ENCODE measurements at places on chromosomes 7 and 10.

- DNase-seq: no peak
These were observed 46.1 kb downstream of the CAMK2B start for GRCh38 chr7:44279286-44279685.

- DNase-seq: no peak
These were observed 164.5 kb downstream of the DGKB start for GRCh38 chr7:14738086-14738485.

- DNase-seq: peak; percentile 48
These were observed 92.1 kb upstream of the SAMD8 start for GRCh38 chr10:75019370-75019769.

- no peak for DNase-seq
These were observed 131.5 kb downstream of the SORBS1 start for GRCh38 chr10:95429639-95430038.

DNA sequence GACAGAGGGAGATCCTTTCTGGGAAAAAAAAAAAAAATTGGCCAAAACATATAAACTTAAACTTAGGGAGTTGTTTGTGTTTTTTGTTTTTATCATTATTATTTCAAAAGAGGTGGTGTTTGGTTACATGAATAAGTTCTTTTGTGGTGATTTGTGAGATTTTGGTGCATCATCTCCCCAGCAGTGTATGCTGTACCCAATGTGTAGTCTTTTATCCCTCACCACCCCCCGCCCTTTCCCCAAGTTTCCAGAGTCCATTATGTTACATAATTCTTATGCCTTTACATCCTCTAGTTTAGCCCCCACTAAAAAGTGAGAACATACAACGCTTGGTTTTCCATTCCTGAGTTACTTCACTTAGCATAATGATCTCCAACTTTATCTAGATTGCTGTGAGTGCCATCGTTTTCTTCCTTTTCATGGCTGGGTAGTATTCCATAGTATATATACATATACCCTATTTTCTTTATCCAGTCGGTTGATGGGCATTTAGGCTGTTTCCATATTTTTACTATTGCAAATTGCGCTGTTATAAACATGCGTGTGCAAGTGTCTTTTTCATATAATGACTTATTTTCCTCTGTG lies 148.1 kb upstream of the ZNF92 start:
- DNase-seq: no peak

- DNase-seq: no peak
These were observed 9.5 kb upstream of the AP5Z1 start for GRCh38 chr7:4765776-4766490.

DNA sequence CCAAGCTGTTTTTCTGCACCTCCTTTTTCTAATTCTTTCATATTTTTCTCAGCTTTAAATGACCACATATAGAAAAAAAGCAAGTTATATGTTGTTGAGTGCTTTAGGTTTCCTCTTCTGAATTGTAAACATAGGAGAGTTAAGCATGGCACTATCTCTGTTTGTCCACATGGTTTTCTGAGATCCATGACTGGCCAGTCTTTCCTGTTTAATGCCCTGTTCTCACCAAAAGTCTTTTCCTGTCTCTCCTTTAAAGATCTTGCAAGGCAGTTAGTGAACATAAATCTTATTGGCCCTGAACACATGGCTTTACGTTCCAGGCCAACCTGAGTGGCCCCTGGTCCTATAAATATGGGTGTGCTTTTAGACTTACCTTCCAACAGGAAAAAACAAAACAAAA lies 19.4 kb downstream of the TRPV5 start:
- DNase-seq: no peak

All from CD4-positive, alpha-beta T cell treated with Interleukin-17A for 1 hour (primary cell).